ENCODE measurements at places on chromosomes 7 and 10. TPM values are rescaled to one million over a fixed set of nuclear protein-coding genes. Genes with fewer than 3 reads are reported as not detected.

The LRRC4 gene
- total RNA-seq: not detected

The HTR7 gene
- total RNA-seq: not detected

The ZNF800 gene
- total RNA-seq: 85.7 TPM

The PNPLA8 gene
- total RNA-seq: 19.7 TPM

DNA sequence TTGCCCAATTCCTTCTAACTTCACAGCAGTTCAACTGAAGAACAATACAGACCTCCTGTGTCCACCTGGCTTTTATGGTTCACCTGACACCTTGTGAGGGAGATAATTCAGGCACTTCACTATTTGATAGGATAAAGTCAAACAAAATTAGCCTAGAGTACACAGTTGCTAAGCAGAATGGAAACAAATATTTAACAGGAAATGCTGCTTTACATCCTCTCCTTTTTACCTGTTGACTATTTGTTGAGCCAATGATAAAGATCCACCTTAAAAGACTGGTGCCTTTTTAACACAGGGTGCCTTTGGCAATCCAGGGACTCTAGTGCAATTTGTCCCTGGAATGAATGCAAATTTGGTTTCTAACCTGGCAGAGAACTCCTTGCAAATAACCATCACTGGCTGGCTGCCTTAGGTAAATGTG, 39.8 kb downstream of the ITPRID1 start:
- no peak overlapping the region for H3K27ac ChIP-seq
- H3K27me3 ChIP-seq: no peaks in the 10 kb centered on the region
- no peak for DNase-seq
- no peaks in the 10 kb centered on the region for H3K4me1 ChIP-seq
- no peak overlapping the region for H3K4me3 ChIP-seq
- no peaks in the 10 kb centered on the region for H3K36me3 ChIP-seq

- no peak for DNase-seq
- peak overlapping the region; percentile 45 for H3K27ac ChIP-seq
- no peaks in the 10 kb centered on the region for H3K27me3 ChIP-seq
Measured at GRCh38 chr7:5657901-5658300, 123.6 kb downstream of the RNF216 start.

GRCh38 chr7:13981070-13981469, 8.4 kb downstream of the ETV1 start:
- H3K36me3 ChIP-seq: no peaks in the 10 kb centered on the region
- H3K27me3 ChIP-seq: peaks cover 7% of the 10 kb centered on the region
- no peak for DNase-seq

DNA sequence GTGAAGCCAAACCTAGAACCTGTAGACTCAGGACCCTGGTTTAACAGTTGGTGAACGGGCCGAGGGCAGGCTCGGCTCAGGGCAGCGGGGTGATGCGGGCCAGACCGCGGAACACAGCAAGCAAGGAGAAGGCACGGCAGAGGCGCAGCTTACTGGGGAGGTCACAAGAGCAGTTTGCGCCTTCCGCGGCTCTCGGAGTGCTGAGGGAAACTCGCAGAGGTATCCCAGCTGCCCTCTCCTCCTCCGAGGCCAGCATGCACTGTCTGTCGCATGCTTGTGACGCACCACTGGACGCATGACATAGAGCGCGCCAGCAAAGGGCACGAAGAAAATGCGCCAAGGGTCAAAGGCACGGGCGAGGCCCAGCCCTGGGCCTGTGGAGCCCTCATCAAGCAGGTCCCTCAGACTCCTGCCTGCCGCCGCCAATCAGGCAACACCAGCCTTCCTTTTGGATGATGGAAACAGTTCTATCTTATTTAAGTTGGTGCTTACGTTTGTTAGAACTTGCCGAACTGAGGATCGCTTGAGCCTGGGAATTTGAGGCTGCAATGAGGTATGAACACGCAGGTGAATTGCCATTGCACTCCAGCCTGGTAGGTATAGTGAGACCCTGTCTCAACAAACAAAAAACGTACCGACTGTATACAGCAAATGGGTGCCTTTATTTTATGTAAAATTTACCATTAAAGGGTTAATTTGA, 574.3 kb upstream of the GHITM start:
- no peak overlapping the region for H3K27ac ChIP-seq
- H3K4me3 ChIP-seq: no peak overlapping the region
- H3K36me3 ChIP-seq: no peaks in the 10 kb centered on the region
- H3K27me3 ChIP-seq: no peaks in the 10 kb centered on the region
- DNase-seq: no peak

DNA sequence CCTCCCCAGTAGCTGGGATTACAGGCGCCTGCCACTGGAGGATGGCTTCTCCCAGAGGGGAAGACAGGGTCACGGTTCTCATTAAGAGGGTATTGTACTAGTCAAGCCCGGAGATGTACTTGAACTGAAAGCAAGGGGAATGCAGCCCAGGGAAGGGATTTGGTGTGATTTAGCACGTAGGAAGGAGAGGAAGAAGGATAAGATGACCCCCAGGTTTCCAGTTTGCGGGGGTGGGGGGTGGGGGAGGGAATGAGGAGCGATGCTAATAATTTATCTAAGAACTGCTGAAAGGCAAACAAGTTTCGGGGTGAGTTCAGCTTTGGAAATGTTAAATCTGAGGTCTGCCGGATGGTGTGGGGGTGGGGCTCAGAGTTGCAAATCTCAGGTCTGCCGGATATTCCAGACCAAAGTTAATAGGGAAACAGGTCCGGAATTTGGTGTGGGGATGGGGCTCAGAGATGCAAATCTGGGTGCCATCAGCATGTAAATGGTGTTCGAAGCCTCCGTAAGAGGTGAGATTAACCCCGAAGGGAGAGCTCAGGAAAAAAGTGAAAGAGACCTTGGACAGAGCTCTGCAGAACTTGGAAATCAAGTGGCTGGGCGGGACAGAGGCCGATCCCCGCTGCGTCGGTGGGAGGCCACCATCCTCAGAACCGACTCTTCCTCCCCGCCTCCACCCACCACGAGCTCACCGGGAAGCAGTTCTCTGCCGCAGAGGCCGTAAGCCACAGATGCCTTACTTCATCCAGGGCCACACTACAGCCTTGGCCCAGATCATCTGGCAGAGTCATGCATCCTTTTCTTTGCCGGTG, 1.6 kb upstream of the SEPHS1 start:
- no peaks in the 10 kb centered on the region for H3K36me3 ChIP-seq
- H3K4me1 ChIP-seq: peaks cover 58% of the 10 kb centered on the region
- H3K27ac ChIP-seq: peak overlapping the region; percentile 95
- H3K27me3 ChIP-seq: no peaks in the 10 kb centered on the region

- H3K27me3 ChIP-seq: no peaks in the 10 kb centered on the region
- H3K4me3 ChIP-seq: no peak overlapping the region
- H3K4me1 ChIP-seq: peaks cover 2% of the 10 kb centered on the region
- peaks cover 87% of the 10 kb centered on the region for H3K36me3 ChIP-seq
- no peak overlapping the region for H3K27ac ChIP-seq
Measured at GRCh38 chr7:87513735-87514335, 38.4 kb upstream of the ABCB4 start.

- peaks cover 15% of the 10 kb centered on the region for H3K4me1 ChIP-seq
- H3K27me3 ChIP-seq: peaks cover 3% of the 10 kb centered on the region
Measured at GRCh38 chr10:84138478-84139125, 707 bp upstream of the GHITM start.

DNA sequence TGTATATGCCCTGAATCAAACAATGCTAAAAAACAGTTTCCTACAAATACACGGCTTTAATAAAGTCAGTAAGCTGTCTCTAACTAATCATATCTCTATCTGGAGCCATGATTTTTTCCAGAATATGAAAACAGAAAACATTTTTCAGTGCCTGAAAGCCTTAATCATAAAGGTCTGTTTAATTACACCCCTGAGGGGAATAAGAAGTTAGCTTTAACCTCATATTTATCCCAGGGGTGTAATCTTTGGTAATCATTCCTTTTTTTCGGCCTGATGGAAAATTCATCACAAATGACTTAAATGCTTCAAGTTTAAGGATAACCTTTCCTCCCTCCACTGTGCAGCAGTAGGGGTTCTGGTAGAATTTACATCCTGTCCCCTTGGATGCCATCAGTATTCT, 124.2 kb downstream of the ATE1 start:
- H3K4me1 ChIP-seq: no peaks in the 10 kb centered on the region
- peaks cover 32% of the 10 kb centered on the region for H3K36me3 ChIP-seq
- H3K27me3 ChIP-seq: no peaks in the 10 kb centered on the region
- no peak overlapping the region for H3K4me3 ChIP-seq

DNA sequence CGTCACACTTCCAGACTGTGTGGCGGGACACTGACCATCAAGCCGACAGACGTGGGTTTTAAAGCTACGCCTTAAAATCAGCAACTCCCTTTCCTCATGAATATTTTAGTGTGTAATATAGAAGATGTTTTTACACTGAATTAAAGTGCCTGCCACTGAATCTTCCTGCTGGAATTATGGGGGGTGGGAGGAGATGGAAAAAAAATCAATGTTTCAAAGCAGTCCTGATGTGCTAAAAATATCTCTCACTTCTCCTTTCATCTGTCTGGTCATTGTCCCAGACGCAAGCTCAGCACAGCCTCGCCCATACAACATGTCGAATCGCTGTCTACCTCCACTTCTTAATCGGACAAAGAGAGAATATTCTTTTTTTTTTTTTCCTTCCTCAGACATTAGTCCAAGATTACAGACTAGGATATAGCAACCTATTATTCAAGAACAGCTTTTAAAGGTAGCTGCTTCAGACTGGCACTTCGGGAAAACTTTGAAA, 165.1 kb upstream of the KLF14 start:
- H3K36me3 ChIP-seq: peaks cover 5% of the 10 kb centered on the region
- H3K27me3 ChIP-seq: no peaks in the 10 kb centered on the region
- H3K4me1 ChIP-seq: peaks cover 68% of the 10 kb centered on the region

DNA sequence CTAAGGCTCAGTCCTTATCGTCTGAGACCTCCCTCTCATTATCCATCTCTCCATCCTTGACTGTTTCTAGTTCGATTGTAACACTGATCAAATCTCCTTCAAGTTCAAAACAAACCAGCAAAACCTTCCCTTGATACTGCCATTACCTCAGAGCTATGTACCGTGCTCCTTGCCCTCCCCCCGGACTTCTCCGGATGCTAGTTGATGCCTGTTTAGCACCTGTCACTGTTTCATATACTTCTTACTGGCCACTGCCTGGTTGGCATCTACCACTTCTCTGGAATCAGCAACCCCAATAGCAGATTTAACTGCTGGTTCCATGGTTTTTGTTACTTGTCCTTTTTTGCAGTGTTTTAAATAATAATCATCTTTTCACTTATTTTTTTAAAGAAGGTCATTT, 64.1 kb downstream of the BMPR1A start:
- DNase-seq: no peak
- no peaks in the 10 kb centered on the region for H3K36me3 ChIP-seq
- H3K4me3 ChIP-seq: no peak overlapping the region
- H3K4me1 ChIP-seq: no peaks in the 10 kb centered on the region

DNA sequence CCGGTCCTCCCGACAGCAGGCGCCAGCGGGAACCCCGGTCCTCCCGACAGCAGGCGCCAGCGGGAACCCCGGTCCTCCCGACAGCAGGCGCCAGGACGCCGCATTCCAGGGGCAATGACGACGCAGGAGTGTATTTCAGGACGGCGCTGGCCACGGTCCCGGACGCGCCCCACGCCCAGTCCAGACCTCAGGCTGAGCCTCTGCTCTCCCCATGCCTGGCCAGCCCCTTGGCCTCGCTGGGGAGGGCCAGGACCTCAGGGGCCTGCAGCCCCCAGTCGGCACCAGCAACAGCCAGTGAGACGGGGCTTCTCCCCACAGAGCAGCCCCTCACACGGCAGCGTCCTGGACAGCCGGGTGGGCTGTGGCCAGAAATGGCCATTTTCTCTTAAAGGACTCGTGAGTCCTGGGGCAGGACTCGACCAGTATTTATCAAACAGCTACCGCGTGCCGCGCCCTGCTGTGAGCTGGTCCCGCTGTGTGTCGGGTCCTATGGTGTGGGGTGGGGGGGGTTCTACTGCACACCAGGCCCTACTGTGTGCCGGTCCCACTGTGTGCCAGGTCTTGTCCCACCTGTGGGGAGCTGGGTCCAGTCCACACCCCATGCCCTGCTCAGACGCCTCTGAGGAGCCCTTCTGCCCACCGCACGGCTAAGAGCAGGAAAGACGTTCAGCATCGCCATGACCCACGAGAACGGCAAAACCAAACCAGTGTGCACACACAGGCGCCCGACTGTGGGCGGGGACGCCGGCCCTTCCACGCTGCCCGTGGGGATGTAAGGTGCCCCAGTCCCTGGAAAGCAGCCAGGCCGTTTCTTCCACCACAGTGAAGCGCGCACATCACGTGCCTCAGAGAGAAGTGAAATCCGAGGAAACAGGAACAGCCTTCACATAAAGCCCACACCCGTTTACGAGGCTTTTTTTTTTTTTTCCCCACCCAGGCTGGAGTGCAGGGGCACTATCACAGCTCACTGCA, 33.3 kb downstream of the GET4 start:
- peak overlapping the region; percentile 58 for H3K27ac ChIP-seq
- H3K4me1 ChIP-seq: peaks cover 10% of the 10 kb centered on the region
- H3K4me3 ChIP-seq: peak overlapping the region; percentile 54
- DNase-seq: peak; percentile 35
- H3K36me3 ChIP-seq: no peaks in the 10 kb centered on the region

GRCh38 chr10:31693491-31693890, 235.1 kb downstream of the ARHGAP12 start:
- H3K27me3 ChIP-seq: no peaks in the 10 kb centered on the region
- H3K4me1 ChIP-seq: no peaks in the 10 kb centered on the region
- H3K36me3 ChIP-seq: no peaks in the 10 kb centered on the region
- no peak overlapping the region for H3K27ac ChIP-seq
- DNase-seq: no peak
- no peak overlapping the region for H3K4me3 ChIP-seq

DNA sequence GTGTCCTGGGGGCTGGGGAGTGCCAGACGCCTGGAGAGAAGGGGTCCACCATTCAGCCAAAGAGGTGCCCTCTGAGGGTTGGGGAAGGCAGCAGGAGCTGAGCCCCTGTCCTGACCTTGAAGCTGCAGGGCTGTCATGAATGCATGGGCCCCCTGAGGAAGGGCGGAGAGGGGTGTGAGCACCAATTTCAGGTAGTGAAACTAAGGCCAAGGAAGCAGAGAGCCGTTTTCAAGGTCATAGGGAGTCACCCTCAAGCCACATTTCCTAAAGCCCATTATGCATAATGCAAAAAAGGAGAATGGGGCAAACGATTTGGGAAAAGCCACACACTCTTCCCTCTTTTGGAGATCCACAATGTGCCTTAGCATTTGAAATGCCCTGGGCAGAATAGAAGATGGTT, 37.2 kb downstream of the FIGNL1 start:
- no peak overlapping the region for H3K27ac ChIP-seq
- no peak overlapping the region for H3K4me3 ChIP-seq
- DNase-seq: no peak
- H3K36me3 ChIP-seq: no peaks in the 10 kb centered on the region
- peaks cover 95% of the 10 kb centered on the region for H3K4me1 ChIP-seq
- no peaks in the 10 kb centered on the region for H3K27me3 ChIP-seq

DNA sequence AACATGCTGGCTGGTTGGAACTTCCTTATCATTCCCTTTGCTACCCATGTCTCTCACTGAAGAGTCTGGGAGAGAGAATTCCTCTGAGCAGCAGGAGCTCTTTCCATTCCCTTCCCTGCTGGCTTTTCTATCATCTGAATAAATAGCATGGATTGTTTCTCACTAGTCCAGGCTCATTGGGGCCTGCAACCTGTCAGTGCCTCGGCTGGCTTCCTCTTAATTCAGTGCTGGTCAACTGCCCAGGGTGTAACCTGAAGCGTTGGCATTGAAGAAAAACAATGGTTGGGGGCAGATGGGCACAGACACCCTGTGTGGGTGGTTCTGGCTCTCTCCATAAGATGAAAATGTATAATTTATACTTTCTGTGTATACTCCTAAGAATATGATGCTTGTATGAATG, 155.6 kb downstream of the ANLN start:
- no peak for DNase-seq
- no peaks in the 10 kb centered on the region for H3K4me1 ChIP-seq
- peak overlapping the region; percentile 67 for H3K27ac ChIP-seq
- peaks cover 69% of the 10 kb centered on the region for H3K36me3 ChIP-seq
- H3K4me3 ChIP-seq: no peak overlapping the region

Measured in naive thymus-derived CD8-positive, alpha-beta T cell (primary cell).